ENCODE measurements at places on chromosomes 3 and 15. TPM values are rescaled to one million over a fixed set of nuclear protein-coding genes. Genes with fewer than 3 reads are reported as not detected.

- H3K27me3 ChIP-seq = peaks cover 65% of the 10 kb centered on the region
- H3K4me3 ChIP-seq = no peak overlapping the region
- H3K27ac ChIP-seq = no peak overlapping the region
Measured at GRCh38 chr3:185270262-185270955, 16.6 kb upstream of the EHHADH start.

Gene DPPA2
- polyA plus RNA-seq = not detected

Gene CCR3
- not detected for polyA plus RNA-seq

Gene CATSPER2
- 0.53 TPM for polyA plus RNA-seq

Measured in heart left ventricle (tissue), 16 donors.